Activated naive CD4-positive, alpha-beta T cell treated with anti-CD3 and anti-CD28 coated beads, Interleukin-2, amount 50 U/mL, for 72 hours (primary cell): ENCODE measurements at places on chromosomes 12 and 14.
A peak's percentile ranks its signal among the peaks of the same experiment; 100 is the strongest.

DNA sequence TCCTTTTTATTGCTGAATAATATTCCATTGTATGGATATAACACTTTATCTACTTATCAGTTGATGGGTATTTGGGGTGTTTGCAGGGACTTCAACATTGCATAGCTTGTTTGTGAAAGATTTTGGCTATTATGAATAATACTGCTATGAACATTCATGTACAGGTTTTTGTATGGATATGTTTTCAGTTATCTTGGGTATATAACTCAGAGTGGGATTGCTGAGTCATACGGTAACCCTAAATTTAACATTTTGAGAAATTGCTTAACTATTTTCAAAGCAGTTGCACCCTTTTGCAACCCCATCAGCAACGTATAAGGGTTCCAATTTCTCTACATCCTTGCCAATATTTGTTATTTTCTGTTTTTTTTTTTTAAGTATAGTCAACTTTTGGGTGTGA is 27.3 kb upstream of the HELB start:
- DNase-seq = no peak

GRCh38 chr14:69873877-69874780 is 5.1 kb upstream of the SMOC1 start:
- no peak for DNase-seq

- no peak for DNase-seq
Observed at GRCh38 chr12:63990828-63991547, 146.5 kb downstream of the SRGAP1 start.

DNA sequence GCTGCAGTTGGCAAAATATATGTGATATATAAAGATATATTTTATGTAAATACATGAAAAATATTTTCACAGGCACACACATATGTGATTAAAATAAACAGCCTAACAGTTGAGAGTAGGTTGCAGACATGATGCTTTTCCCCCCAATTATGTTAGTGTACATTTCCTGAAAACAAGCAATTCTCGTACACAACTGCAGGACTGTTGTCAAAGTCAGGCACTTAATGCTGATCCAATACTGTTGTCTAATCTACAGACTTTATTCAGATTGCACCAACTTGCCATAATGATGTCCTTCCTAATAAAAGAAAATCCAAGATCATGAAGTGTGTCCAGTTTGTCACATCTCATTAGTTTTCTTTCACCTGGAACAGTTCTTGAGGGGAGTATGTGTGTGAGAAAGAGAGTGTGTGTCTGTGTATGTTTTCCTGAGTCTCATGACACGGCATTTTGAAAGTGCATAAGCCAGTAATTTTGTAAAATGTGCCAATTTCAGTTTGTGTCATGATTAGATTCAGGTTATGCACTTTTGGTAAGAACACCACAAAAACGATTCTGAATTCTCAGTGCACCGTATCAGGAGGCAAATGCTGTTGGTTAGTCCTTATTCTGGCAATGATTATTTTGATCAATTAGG is 16.5 kb upstream of the SEL1L start:
- peak; percentile 20 for DNase-seq

DNA sequence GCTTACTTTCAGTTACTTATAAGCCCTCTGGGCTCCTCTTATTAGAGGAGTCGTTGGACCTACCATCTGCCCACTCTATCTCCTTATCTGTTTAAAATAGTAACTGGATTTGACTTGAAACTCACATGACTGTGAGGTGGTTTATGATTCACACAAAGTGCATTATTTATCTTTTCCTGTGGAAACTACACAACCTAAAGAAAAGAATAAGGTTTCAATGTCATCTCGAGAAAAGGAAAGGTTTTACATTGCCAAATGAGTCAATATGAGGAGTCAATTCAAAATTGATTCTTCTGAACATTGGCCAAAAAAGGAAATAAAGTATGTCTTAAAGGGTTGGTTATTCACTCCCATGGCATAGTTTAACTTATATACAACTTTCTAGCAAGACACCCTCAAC is 225.0 kb upstream of the G2E3 start:
- DNase-seq = no peak

GRCh38 chr12:93785249-93786010 is 108.3 kb downstream of the CRADD start:
- peak; percentile 73 for DNase-seq

- DNase-seq = no peak
Observed at GRCh38 chr12:15956413-15957185, 45.5 kb downstream of the DERA start.

- no peak for DNase-seq
Observed at GRCh38 chr14:90409209-90409730, 12.4 kb downstream of the CALM1 start.

- no peak for DNase-seq
Observed at GRCh38 chr12:26426652-26427051, 231.3 kb downstream of the SSPN start.

DNA sequence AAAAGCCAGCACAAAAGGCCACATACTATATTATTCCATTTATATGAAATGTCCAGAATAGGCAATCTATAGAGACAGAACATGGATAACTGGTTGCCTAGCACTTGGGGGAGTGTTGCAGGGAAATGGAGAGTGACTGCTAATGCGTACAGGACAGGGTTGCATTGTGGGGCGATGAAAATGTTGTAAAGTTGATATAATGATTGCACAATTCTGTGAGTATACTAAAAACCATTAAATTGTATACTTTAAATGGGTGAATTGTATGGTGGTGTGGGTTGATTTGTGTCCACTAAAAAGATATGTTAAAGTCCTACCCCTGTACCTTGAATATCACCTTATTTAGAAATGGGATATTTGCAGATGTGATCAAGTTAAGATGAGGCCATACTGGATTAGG is 7.0 kb upstream of the CAPRIN2 start:
- DNase-seq = no peak

- peak; percentile 11 for DNase-seq
Observed at GRCh38 chr12:57276935-57277563, 26.1 kb upstream of the STAC3 start.

DNA sequence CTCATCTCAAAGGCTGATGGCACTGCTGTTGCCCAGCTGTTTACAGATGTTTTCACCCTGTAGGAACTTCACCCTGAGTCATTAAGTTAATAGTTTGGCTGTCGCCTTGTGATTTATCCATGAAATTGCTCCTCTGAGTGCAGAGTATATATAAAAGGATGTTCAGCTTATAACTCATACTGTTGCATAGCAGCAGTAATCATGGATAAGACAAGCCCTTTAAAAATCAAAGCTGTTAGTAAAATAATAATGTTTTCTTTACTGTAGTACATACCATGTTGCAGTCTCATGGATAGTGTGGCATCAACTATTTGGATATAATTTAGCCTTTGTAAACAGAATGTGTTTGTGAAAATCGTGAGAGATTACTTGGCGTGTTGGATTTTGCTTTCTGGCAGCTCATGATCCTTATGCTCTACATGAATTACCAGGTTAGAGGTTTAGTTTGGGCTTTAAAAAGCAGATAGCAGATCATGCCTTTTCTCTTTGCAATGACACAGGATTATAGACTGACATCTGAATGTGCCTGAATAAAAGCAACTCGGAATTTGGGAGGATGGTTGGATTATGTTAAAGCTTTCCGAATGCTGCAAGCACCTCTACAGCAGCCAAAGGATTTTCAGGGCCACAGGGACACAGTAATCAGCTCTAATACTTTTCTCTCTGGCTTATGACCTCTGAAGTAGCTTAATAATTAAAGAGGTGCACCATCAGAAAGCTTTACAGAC is 279.7 kb upstream of the ATP2B1 start:
- no peak for DNase-seq

- no peak for DNase-seq
Observed at GRCh38 chr14:77061630-77062257, 33.2 kb upstream of the IRF2BPL start.

DNA sequence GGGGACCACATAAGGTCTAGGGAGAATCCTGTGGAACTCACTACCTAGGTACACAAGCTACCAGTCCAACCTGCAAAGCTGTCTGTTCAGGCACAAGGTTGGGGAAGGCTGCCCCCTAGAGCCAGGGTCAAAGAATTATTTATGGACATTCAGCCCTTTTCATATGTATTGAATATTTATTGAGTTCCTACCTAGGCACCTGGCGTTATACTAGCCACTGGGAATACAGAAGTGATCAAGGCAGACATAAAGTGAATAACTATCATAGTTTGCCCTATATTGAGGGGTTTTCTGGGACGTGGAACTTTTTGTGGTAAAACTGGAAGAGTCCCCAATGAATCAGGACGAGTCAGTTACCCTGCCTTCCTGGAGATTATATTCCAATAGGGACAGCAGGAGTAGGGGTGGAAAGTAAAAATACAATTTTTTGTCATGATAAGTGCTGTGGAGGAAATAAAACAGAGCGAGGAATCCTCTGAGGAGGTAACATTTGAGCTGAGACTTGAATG is 5.8 kb upstream of the SLC48A1 start:
- DNase-seq = no peak

DNA sequence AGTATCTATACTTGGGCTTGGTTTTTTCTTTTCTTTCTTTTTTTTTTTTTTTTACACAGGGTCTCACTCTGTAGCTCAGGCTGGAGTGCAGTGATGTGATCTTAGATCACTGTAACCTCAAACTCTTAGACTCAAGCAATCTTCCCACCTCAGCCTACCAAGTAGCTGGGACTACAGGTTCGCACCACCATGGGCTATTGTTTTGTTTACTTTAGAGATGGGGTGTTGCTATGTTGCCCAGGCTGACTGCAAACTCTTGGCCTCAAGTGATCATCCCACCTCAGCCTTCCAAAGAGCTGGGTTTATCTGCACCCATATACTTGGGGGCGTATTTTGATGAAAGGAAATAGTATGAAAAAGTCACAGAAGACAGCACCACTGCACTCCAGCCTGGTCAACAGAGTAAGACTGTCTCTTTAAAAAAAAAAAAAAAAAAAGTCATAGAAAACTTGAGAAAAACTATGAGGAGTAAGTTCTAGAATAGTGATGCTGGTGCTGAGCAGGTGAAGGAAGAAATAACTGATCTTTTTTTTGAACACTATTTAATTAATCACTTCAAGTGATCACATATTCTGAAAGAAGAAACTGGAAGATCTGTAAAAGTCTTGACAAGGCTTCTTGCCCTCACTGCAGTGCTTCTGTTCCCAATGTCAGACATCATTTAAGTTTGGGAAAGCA is 53.8 kb upstream of the NPFF start:
- peak; percentile 8 for DNase-seq

DNA sequence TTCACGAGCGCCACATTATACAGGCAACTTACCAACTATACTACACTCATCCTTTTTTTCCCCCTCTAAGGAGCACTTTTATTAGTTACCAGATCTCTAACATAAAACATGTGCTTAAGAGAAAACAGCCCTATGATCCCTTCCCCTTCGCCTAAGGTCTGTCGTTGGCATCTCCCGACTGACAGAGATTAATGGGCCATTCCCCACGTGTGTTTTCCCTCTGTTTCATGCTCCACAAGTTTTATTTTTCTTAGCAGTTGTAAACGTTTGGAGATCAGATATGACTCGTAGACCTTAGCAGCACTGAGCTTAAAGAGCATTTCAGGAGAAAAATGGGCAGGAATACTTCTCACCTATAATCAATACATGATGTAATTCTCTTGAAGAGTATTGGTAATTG is 51.4 kb upstream of the FZD10 start:
- no peak for DNase-seq

DNA sequence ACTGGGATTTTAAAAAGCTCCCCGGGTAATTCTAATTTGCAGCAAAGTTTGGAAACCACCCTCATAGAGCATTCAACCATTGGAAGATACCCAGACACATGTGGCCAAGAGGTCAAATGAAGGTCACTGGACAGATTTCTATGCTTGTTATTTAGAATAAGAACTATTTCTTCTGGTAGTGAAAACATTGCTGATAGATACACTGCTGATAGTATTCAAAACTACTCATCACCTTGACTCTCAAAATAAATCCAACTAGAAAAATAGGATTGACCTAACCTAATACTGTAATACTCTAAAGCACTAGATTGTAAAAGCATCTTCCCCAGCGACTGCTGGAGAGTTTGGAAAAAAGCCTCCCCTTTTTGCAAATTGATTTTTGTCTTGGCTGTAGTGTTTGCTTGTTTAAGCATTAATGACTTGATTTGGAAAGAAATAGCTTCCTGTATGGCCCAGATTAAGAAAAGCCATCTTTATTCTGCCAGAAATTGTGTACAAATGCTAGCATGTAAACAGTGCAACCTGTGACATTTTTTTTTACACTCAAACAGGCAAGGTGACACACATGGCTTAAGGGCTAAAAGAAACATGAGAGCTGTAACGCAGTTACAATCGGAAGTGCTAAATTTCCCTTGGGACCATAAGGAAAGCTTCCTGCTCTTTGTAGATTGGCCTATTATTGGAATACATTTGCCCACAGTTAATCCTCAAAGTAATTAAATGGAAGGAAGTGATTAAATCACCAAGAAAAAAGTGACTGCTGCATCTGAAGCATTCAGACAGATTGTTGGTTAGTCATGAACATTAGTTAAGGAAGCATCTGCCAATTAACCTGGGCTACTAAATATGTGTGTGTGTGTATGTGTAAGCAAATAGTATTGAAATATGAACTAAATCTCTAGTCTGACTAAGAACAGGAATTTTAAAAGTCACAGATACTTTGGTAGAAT is 356.5 kb upstream of the ATP2B1 start:
- DNase-seq = no peak

DNA sequence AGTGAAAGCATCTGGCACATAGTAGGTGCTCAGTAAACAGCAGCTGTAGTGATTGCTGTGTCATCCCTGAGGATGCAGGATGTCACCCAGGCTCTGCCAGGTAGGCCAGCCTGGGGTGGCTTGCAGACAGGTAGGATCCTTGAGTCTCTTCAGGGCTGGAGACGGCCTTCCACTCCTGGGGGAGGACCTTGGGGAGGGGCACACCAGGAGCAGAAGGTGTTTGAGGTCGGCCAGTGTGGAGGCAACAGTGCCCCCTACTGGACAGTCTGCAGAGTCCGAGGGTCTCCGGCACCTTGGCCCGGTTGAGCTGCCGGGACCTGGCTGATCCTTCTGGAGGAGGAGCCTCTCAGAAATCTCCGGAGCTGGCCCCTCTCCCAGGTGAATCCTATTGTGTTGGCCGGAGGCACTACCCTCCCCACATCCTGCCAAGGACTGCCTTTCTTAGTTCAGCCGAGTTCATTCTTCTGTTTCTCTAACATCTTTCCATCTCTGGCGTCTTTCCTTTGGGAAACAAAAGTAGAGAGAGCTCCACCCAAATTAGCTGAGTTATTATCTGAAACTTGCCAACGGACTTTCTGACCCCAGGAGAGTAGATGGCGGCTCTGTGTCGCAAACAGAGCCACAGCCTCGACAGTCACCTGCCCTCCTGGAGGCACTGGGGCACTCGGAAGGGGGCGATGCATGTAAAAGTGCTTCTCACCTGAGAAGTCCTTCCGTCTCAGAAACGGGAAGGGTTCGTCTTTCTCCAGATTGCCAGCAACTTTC is 41.8 kb upstream of the CLMN start:
- no peak for DNase-seq

GRCh38 chr14:40308240-40308639 is 876.0 kb upstream of the FBXO33 start:
- no peak for DNase-seq

DNA sequence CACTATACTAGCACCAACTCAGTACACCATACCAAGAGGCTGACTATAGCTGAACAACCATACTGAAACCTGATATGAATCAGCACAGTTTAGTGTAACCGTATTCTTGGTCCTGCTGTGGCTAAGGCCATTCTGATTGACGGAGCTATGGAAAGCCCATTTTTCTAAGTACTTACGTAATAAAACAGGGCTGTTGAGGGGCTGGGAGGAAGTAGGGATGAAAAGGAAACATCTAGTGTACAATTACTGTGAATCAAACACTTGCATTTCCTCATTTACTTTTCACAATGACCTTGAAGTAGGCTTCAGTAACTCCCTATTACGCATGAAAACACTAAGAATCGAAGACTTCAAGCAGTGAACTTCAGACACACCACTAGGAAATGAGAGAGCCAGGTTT is 198.2 kb downstream of the BTG1 start:
- DNase-seq = no peak
